ENCODE measurements at places on chromosomes 16 and 17.

DNA sequence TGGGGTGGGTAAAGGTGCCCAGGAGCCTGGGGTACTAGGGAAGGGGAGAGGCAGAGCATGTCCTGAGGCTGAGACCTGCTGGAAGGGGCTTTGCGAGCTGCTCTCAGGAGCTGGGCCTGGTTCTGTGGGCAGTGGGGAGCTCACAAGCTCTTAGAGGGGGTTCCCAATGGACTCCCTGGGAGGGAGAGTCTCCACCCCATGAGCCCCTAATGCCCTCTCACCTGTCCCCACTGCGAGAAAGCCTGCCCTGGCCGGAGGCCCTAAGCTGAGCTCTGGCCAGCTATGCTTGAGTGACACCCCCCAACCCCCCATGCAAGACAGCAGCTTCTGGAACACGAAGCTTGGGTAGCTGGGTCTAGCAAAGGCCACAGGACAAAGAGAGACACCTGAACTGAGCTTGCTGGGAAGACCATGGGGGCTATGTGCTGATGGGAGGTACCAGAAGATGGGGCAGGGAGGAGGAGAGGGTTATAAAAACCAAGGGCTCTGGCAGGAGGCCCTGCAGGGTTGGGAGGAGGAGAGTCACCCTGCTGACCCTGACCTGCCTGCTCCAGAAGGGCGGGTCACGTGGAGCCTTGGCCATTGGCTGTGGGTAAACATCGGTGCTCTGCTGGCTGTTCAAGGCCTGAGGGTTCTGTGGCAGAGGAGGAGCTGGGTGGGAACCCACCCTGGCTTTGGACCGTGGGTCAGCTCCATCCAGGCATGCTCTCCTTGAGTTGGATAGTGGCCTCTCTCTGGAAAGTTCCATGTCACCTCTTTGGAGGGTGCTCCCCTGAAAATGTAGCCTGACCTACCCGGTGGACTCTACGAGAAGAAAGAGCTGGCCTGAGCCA is 106.7 kb downstream of the RAB11FIP4 start:
- no peak for DNase-seq

GRCh38 chr17:1091900-1092299 is 87.9 kb downstream of the ABR start:
- no peak for DNase-seq

GRCh38 chr17:42456223-42457106 is 2.2 kb upstream of the ATP6V0A1 start:
- no peak for DNase-seq

DNA sequence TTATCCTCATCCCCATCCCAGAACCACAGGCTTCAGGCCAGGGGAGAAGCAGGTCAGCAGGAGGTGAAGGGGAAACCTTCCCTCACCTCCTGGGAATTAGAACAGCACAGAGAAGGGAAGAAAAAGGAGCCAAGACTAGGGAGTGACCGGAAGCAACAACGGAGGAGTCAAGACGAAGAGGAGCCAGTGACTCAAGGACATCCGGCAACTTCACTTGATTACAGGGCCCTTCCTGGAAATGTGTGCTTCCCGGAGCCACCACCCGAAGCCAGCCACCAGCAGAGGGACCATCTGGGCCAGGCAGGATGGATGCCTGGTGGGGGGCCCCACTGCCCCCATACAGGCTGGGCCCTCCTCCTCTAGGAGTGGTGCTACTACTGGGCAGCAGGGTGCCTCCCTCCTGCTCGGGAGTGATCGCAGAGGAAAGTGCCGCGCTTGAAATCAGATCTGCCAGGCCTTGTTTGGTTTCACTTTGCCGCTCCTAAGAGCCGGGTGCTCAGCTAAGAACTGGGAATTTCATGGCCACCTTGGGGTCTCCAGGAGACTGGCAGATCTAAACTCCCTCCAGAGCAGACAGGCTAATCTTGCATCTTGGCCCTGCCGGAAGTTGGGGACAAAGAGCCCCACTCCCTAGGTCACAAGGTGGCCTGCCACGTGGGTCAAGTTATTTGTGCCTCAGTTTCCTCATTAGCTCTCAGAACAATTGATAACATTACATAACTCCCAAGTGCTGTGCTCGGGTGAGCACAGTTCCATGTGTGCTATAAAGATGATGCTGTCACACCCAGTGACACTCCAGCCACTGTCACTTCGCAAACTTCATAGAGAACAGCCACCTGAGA is 6.6 kb downstream of the CDC42EP4 start:
- no peak for DNase-seq

GRCh38 chr17:61057257-61057656 is 342.4 kb upstream of the TBX2 start:
- no peak for DNase-seq

- no peak for DNase-seq
Observed at GRCh38 chr16:9344508-9344907, 253.1 kb downstream of the HAPSTR1 start.

DNA sequence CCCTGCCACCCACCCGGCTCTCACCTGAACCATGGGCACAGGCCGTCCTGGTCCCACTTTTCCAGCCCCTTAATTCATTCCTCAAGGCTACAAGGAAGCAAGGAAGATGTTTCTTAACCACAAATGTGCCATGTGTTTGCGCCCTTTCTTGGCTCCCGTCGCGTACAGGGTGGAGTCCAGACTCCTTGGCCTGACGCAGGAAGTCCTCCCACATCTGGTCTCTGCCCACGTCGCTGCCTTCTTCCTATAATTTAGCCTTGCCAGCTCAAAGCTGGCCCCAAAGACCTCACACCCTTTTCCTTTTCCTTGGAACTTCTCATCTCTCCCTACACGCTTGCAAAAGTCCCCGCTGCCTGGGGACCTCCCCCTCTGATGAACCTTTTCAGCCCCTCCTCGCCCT is 38.8 kb upstream of the BHLHA9 start:
- DNase-seq: no peak

DNA sequence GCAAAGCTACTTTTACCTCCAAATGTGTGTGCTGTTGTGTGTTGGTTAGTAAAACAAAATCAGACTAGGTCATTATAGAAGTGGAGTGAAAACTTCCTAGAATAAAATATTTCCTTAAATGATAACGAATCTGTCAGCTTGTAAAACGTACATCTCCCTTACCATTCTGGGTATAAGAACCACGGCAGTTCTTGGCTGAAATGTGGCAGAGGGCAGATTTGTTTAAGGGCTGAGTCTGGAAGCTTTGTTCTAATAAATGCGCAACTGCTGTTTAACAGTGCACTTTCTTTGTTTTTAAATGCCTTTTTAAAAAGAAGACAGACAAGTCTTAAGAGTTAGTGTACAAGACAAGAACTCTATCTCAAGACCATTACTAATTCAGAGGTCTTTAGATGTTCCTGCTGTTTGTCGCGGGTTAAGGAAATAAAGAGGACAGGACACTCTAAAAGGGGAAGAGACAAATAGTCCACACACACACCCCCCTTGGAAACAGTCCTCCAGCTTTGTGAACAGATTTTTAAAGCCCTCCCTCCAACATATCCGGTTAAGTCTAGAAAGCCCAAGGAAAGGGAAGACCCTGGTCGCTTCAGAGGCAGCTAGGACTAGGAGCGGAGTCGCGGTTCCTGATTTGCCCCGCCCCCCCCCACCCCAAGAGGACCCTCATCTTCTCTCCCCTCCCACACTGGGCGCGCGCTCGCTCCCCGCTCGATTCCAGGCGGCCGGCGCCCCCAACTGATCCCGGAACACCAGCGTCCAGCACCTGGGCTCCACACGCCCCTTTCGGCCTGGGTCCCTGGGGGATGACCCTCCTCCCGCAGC is 658 bp downstream of the SYNRG start:
- no peak for DNase-seq

- no peak for DNase-seq
Observed at GRCh38 chr17:57438066-57438731, 181.9 kb downstream of the MSI2 start.

- DNase-seq: no peak
Observed at GRCh38 chr16:66489385-66489784, 60.5 kb downstream of the TK2 start.

- DNase-seq: no peak
Observed at GRCh38 chr17:82348866-82349265, 10.2 kb upstream of the TEX19 start.

- DNase-seq: no peak
Observed at GRCh38 chr16:77374384-77374783, 60.5 kb downstream of the ADAMTS18 start.

DNA sequence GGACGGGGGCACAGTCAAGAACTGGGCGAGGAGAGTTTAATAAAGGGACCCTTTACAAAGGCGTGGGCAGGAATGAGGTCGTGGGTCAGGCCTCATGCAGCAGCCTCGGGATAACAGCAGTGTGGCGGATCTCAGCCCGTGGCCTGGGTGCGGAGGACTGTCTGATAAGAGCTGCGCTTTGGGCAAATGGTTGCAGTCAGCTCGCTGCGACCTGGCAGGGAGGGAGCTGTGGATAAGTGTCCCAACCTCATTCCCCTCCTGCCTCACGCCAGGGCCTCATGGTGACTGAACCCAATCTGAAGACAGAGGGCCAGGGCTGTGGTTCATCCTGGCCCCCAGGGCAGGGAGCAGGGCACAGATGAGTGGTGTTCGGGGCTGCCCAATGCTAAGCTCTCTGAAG is 13.6 kb downstream of the SMTNL2 start:
- no peak for DNase-seq

- no peak for DNase-seq
Observed at GRCh38 chr17:40090237-40091119, 9.9 kb downstream of the NR1D1 start.

DNA sequence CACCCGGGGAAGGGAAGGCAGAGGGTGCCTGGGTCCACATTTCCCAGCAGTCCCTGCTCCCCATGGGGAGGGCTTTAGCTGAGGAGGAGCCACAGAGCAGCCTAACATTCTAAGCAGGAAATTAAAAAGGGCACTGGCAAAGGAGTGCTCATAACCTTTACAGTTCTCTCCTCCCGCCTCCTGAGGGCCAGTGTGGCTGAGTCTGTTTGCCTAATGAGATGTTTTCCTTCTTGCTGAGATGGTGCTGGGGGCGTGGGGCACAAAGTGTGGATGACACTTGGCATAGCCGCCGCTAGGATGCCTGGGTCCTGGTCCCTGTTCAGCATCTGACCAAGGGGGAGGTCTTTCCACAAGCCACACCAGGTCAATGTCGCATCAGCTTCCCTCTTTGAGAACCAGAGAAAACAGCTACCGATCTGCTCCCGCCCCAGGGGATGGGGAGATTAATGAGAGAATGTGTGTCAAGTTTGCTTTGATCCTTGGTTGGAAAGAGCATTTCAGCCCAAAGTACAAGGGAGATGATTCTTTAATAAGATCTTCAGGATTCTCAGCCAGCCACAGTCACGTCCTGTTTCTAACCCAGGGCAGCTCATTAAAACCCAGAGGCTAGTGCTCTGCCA is 5.8 kb downstream of the KIF18B start:
- DNase-seq: no peak

- no peak for DNase-seq
Observed at GRCh38 chr16:23258919-23259237, 43.2 kb upstream of the SCNN1B start.

DNA sequence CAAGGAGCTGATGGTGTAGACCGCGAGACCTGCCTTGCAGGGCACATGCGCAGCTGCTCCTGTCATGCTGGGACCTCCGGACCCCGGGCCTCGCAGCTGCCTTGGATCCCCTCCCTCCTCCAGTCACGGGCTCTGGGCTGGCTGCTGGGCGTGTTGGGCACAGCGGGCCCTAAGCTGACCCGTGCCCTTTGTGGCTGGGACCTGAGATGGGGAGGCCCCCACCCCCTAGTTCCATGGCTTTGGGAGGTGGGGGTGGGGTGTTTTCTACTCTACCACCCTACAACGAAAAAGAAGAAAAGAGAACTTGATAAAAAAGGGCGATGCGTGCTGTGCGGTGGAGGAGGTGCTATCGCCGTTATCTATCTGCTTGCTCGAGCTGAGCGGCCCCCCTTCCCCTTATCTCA is 14.5 kb downstream of the ZFPM1 start:
- no peak for DNase-seq

GRCh38 chr17:13182450-13182849 is 164.6 kb upstream of the ELAC2 start:
- DNase-seq: no peak

DNA sequence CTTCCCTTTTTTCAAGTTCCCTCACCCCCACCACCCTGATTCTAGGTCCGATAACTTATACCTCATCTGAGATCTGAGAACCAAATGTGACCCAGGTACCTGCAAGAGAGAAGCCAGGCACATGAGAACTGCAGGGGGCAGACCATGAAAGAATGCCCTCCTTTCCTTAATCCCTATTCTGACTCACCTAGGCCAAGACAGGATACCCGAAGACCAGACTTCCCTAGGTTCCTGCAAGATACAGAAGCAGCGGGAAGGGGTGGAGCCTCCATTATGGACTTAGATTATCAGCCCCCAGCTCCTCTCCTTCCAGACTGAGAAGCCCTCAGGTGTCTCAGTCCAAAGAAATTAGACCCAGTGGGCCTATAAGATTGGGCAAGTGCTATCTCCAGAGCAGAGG is 2.1 kb downstream of the KCNAB3 start:
- no peak for DNase-seq

- DNase-seq: no peak
Observed at GRCh38 chr16:27740496-27741201, 190.7 kb downstream of the KATNIP start.

- no peak for DNase-seq
Observed at GRCh38 chr17:79982986-79983385, 52.7 kb downstream of the TBC1D16 start.

- no peak for DNase-seq
Observed at GRCh38 chr16:50071075-50071671, 5.4 kb downstream of the HEATR3 start.

GRCh38 chr16:53201900-53202299 is 147.1 kb downstream of the CHD9 start:
- no peak for DNase-seq

DNA sequence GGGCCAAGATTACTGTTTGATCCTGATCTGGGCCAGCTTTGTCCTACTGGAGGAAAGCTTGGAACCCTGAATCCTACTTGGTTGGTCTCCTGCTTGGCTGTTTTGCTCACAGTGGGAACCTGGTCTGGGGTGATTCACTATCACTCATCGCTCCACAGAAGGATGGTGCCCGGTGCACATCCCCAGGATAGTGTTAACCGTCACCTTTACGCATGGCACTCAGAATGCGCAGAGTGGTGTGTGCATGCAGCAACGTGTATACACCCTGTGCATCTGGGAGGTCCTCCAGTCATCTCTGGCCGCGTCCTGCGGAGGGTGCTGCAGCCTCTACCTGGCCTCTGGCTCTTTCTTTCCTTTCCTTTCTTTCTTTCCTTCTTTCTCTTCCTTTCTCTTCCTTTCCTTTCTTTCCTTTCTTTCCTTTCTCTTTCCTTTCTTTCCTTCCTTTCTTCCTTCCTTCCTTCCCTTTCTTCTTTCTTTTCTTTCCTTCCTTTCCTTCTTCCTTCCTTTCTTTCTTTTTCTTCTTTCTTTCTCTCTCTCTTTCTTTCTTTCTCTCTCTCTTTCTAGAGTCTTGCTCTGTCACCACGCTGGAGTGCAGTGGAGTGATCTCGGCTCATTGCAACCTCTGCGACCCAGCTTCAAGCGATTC is 13.1 kb downstream of the SOCS3 start:
- no peak for DNase-seq

GRCh38 chr16:15980329-15980728 is 30.9 kb downstream of the ABCC1 start:
- no peak for DNase-seq

- DNase-seq: no peak
Observed at GRCh38 chr16:88781140-88782077, 3.6 kb downstream of the PIEZO1 start.
